ENCODE measurements at places on chromosomes 6 and 20.

DNA sequence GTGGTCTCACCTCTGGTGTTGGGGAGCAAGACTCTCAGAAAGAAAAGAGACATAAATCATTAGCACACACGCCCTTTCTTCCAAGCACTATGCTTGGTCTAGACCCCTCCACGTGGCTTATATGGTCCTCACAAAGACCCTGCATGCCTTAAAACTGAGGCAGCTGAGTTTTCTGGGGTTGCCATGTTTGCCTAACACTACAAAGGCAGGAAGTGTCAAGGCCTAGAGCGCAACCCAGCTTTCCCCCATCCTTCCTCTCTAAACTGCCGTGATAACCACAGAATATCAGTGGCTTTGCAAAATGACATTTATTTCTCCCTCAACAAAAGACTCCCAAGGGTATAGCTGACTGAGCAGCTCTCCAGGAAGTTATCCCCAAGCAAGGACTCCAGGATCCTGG lies 146.5 kb upstream of the TOP1 start:
- DNase-seq, result no peak

- no peak for DNase-seq
These were observed 249.6 kb downstream of the TSHZ2 start for GRCh38 chr20:53221731-53222130.

GRCh38 chr6:157213426-157213825 lies 109.9 kb downstream of the TMEM242 start:
- no peak for DNase-seq

GRCh38 chr6:108760126-108761050 lies 87.8 kb upstream of the ARMC2 start:
- DNase-seq, result no peak

DNA sequence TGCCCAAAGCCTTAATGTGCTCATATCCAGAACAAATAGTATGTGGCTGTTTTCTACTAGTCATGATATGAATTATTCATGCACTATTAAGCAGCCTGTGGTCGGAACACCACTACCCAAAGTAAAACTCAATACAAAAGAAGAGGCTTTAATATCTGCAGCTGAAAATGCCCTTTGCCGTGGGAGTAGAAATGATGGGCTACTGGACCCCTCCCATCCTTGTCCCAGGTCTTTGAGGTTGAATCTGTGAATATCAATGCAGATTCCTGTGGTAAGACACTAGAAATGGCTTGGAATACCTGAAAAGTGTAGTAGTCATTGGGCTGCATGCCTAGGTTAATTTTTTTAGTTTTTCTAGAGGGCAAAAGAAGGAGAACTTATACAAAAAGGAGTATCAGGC lies 303.7 kb downstream of the TBC1D7 start:
- DNase-seq, result no peak

GRCh38 chr6:28729501-28730402 lies 194.0 kb downstream of the TRIM27 start:
- DNase-seq, result no peak

Measured in activated naive CD4-positive, alpha-beta T cell treated with Interleukin-2 at 50 U/mL for 16 hours (primary cell).